ENCODE measurements at places on chromosomes 13 and 19. TPM values are rescaled to one million over a fixed set of nuclear protein-coding genes. Genes with fewer than 3 reads are reported as not detected.

- DNase-seq: no peak
These were observed 164.0 kb downstream of the KLF5 start for GRCh38 chr13:73222627-73223305.

DNA sequence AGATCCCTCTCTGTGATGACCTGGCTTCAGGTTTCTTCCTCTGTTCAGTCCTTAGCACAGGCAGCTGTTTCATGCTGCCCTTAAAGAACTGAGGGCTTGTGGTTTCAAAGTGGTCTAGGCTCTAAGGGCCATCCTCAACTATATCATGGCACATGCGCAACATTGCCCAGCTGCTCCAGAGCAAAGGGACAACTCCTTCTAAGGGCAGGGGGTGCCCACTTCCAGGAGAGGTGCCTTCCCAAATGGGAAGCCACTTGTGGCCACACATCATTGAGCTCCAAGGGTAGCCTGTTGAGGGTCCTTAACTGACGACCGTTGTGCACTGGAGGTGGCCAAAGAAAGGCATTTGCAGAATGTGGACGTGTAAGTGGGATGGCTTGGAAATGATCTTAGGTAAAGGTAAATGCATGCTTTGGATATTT lies 7.3 kb downstream of the GPR183 start:
- no peak for DNase-seq

DNA sequence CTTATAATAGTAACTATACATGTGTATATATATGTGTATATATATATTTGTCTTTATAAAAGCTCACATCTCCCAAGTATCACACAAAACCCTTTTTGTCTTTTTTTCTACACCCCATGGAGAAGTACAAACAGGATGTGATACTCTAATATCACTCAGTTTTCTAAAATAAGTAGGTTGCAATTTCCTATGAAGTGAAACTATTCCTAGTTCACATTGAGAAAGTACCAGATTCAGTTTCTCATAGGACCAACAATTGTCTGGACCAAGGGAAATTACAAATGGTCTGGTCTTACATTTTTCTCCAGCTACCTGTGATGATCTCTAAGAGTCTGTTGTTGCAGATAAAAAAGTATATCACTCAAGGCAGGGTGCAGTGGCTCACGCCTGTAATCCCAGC lies 17.9 kb upstream of the LILRB1 start:
- DNase-seq: no peak

- DNase-seq: peak; percentile 51
These were observed 87.8 kb downstream of the KLF12 start for GRCh38 chr13:74046431-74046830.

DNA sequence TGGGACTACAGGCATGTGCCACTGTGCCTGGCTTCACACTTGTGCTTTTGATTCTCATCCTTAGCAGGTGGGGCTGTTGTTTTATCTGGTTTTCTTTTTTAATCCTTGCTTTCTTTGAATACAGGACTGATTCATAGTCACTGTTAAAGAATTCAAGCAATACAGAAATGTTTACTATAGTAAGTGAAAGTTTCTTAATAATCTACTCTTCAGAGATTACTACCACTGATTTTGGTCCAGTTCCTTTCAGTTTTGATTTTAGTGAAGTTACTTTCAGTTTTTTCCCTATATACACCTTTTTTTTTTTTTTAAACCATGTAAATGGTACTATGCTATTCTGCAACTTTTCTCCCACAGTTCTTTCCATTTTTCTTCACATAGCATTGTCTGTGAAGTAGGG lies 53.6 kb downstream of the GATAD2A start:
- DNase-seq: peak; percentile 73

GRCh38 chr13:93328943-93329342 lies 102.3 kb downstream of the GPC6 start:
- DNase-seq: peak; percentile 16

DNA sequence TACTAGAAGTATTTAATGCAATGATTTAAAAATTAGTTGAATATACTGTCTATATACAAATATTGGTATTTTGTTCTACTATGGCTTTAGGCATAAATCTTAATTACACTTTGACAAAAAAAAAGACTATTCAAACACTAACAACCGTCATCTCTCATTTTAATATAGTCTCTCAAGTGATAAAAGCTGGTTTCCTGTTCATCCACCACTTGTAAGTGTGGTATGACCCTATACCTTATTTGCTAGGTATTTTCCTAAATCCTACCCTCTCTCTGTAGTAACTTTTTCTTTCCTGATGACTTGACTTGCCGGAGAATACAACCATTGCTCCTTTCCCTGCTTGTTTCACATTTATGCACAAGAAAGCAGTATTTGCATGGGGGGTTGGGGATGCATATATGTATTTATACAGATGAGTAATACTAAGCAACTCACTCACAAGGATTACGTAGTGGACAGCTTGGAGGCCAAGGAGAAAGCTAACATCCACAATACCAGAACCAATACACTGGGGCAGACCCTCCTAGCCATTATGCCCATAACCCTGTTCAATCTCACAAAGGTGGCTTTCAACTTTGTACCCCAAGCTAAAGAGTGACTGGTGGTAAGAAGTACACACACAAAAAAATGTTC lies 12.7 kb upstream of the EFNB2 start:
- peak; percentile 78 for DNase-seq

DNA sequence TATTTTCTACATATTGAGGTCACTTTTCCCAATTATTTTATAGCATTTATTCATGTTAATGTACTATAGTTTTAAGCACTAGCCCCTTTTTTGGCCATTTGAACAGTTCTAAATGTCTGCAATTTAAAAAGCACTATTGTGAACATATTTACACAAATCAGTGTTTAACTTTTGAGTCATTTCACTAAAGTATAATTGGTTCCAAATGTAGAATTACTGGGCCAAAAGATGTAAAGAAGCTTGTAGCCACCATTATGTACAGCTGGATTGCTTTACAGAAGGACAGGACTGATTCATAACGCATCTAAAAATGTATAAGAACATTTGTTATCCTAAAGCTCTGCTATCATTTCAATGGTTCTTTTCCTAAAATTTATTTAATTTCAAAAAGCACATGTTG lies 16.6 kb upstream of the ATP12A start:
- no peak for DNase-seq

- no peak for DNase-seq
These were observed 30.3 kb downstream of the ZNF823 start for GRCh38 chr19:11708457-11708856.

DNA sequence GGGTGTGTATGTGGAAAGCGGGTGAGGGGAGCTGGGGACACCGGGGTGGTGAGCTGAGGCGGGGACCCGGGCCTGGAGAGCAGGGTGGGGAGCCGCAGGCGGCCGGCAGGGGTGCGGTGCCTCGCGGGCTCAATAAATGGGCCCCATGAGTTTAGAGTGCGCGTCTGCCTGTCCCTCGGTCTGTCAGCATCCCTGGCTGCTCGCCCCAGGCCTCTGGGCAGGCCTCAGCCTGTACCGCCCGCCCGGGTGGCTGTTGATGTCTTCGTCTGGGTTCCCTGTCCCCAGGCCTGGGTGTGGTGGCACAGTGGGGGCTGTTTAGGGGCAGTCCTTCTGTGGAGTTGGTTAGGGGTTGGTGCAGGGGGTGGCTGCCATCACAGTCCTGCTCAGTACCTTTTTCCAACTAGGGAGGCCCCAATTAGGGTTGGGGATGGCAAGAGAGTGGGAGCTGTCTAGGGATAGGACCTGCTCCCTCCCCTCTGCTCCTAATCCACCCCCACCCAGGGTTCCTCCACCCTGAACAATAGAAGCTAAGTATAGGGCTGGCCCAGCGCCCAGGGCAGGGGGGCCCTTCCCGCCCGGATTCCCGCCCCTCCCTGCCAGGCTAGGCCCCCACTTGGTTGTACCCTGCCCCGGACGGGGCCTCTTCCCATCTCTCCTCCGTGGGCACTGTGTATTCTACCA lies 12.2 kb downstream of the CIC start:
- no peak for DNase-seq

DNA sequence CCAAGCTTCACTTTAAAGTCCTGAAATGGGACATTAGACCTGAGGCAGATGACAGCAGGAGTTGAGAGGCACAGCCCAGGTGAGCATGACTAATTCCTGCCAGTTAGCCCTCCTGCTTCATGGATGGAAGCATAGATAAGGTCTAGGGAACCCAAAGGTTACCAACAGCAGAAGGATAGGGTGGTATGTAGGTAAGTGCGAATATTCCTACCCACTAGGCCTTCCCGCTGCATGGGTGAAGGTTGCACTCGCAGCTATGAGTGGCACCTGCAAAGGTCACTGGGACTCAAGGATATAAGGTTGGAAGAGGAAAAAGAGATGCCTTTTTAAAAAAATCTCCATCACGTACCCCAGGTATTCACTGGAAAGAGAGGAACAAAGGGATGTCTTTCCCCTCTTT lies 12.2 kb upstream of the MLLT1 start:
- DNase-seq: no peak

DNA sequence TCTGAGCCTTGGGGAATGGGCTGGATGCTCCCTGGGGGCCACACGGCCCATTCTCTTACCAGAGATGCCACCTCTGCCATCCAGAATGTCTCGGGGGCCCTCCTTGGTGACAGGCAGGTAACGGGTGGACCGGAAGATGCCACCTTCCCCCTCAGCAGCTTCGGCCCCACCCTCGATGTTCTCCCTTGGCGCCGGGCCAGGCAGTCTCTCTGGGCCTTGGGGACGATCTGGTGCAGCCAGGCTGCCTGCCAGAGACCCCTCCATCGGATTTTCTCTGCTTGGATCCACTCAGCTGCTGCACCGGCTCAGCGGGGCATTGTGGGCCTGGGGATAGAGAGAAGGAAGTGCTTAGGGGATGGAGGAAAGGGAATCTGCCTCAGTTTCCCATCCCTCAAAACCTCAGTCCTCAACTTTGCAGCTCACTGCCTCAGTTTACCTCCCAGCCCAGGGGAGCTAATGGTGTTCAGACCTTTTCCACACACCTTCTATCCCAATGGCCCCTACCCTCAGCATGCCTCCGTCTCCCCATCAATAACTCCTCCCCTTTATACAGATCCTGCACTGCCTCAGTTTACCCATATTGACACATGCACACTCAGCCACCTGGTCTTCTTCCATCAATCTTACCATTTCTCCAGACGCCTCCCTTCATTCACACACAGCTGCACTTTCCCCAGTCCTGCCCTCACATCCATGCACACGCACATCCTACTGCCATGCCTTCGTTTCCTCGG lies 1.5 kb downstream of the WIZ start:
- no peak for DNase-seq

The ADGRE3 gene
- total RNA-seq: not detected

The FLT3 gene
- not detected for total RNA-seq

The OR7D2 gene
- total RNA-seq: not detected

The CASP14 gene
- not detected for total RNA-seq

The CD33 gene
- not detected for total RNA-seq

The CGB2 gene
- not detected for total RNA-seq
